ENCODE measurements at places on chromosomes 5 and 9. TPM values are rescaled to one million over a fixed set of nuclear protein-coding genes. Genes with fewer than 3 reads are reported as not detected.

The FBXO38 gene
- 71.4 TPM for total RNA-seq

The PCDHAC2 gene
- 0.87 TPM for total RNA-seq

The OR1J2 gene
- total RNA-seq = not detected

- H3K4me3 ChIP-seq = no peak overlapping the region
- H3K36me3 ChIP-seq = no peaks in the 10 kb centered on the region
- H3K4me1 ChIP-seq = no peaks in the 10 kb centered on the region
- no peak for DNase-seq
- no peaks in the 10 kb centered on the region for H3K27me3 ChIP-seq
These were observed 209.3 kb downstream of the DEPDC1B start for GRCh38 chr5:60490597-60491166.

DNA sequence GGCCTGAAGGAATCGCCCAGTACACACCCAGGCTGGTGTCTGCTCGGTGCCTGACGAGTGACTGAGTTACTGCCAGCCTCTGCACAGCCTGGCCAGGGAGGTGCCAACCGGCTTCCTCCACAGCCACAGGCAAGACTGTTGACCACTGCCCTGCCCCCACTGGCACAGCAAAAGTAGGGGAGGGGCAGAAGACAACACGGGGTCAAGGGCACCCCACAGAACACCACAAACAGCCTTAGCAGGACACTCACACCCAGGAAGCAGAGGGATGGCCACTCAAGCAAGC is 722 bp upstream of the LHX3 start:
- peaks cover 46% of the 10 kb centered on the region for H3K27me3 ChIP-seq
- no peaks in the 10 kb centered on the region for H3K4me1 ChIP-seq

DNA sequence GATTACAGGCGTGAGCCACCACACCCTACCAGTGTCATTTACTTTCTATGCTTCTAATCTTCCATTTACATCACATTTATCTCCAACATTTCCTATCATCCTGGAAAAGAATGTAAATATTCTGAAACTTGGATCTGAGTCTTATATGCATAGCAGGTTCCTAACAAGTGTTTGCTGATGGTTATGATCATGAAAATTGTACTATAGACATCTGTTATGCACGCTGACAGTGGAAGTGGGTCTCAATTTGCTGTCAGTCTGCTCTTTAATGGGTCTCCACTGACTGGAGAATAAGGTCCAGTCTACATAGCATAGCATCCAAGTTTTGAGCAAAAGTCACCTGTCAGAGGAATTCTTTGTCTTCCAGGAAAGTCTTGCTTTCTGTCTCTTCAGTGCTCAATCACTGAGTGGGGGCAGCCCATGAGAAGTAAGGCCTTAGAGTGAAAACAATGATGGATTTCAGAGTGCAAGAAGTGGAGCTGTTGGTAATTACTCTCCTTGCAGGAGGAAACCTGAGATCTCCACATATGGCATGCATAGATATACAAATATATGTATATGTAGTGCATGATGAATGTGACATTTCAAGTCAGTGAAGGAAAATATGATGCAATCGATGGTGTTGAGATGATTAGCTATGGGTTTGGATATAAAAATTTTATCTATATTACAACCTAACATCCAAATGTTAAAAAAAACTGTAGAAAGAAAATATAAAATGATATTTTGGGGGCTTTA is 29.2 kb upstream of the MSANTD3 start:
- H3K27me3 ChIP-seq = no peaks in the 10 kb centered on the region
- H3K27ac ChIP-seq = no peak overlapping the region
- no peak for DNase-seq
- H3K36me3 ChIP-seq = no peaks in the 10 kb centered on the region

DNA sequence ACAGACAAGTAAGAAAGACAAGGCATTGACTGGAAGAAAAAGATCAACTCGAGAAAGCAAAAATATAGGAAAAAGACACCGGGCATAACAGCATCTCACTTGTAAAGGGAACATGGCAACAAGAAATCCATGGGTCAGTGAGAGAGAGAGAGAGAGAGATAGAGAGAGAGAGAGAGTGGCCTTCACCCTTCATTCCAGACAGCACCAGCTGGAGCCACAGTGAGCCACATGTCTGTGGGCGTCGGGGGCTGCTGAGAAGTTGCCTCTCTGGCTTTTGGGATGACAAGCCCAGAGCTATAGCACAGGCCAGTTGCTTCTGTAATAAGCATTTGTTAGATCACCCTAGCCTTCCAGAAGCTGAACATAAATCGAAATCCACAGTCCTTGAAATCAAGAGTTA is 20.3 kb upstream of the ENC1 start:
- DNase-seq = no peak
- no peaks in the 10 kb centered on the region for H3K27me3 ChIP-seq
- H3K36me3 ChIP-seq = no peaks in the 10 kb centered on the region
- no peak overlapping the region for H3K4me3 ChIP-seq
- no peaks in the 10 kb centered on the region for H3K4me1 ChIP-seq

DNA sequence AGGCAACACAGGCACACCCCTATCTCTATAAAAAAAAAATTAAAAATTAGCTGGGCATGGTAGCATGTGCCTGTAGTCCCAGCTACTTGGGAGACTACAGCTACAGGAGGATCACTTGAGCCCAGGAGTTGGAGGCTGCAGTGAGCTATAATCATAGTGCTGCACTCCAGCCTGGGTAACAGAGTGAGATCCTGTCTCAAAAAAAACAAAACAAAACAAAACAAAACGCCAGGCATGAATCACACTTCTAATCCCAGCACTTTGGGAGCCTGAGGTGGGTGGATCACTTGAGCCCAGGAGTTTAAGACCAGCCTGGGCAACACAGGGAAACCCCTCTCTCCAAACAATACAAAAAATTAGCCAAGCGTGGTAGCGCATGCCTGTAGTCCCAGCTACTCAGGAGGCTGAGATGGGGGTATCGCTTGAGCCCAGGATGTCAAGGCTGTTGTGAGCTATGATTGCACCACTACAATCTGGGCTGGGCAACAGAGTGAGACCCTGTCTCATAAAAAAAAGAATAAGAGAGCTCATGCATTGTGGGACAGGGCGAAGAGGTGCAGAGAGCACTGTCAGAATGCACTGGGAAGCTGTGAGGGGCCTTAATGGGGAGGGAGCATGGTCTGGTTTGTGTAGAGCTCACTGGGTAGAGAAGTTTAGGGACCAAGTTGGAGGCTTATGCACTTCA is 8.4 kb upstream of the SAP30L start:
- no peak for DNase-seq
- H3K27me3 ChIP-seq = no peaks in the 10 kb centered on the region
- no peaks in the 10 kb centered on the region for H3K4me1 ChIP-seq
- H3K4me3 ChIP-seq = no peak overlapping the region

DNA sequence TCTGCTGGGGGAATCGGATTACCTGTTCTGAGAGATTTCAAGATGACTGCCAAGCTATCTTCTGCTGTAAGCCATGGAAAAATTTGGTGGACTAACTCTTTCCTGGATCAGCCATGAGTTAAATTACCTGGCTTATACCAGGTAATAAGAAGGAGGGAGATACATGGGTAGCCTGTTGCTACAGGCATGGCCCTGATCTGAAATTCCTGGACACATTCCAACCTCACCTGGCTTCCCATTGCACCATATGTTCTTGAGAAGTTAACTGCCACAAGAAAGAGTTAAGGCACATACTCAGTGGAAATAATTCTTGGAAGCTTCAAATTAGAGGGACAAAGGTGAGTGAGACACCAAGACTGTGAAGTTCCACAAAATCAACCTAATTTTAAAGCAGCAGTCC is 371.3 kb downstream of the ACTL7B start:
- H3K4me3 ChIP-seq = no peak overlapping the region
- no peaks in the 10 kb centered on the region for H3K27me3 ChIP-seq
- no peaks in the 10 kb centered on the region for H3K36me3 ChIP-seq
- no peak for DNase-seq

- peaks cover 3% of the 10 kb centered on the region for H3K4me1 ChIP-seq
- no peak overlapping the region for H3K27ac ChIP-seq
- no peak for DNase-seq
- H3K36me3 ChIP-seq = no peaks in the 10 kb centered on the region
- no peaks in the 10 kb centered on the region for H3K27me3 ChIP-seq
These were observed 213.6 kb downstream of the EBF1 start for GRCh38 chr5:158886086-158886485.

GRCh38 chr5:176680226-176680563 is 32.9 kb downstream of the TSPAN17 start:
- H3K4me3 ChIP-seq = no peak overlapping the region
- no peak for DNase-seq
- H3K36me3 ChIP-seq = no peaks in the 10 kb centered on the region
- H3K27ac ChIP-seq = no peak overlapping the region
- no peaks in the 10 kb centered on the region for H3K4me1 ChIP-seq
